ENCODE measurements at places on chromosomes 2 and 18. TPM values are rescaled to one million over a fixed set of nuclear protein-coding genes. Genes with fewer than 3 reads are reported as not detected.

KLHL41 gene
- 0.23 TPM for total RNA-seq

DNA sequence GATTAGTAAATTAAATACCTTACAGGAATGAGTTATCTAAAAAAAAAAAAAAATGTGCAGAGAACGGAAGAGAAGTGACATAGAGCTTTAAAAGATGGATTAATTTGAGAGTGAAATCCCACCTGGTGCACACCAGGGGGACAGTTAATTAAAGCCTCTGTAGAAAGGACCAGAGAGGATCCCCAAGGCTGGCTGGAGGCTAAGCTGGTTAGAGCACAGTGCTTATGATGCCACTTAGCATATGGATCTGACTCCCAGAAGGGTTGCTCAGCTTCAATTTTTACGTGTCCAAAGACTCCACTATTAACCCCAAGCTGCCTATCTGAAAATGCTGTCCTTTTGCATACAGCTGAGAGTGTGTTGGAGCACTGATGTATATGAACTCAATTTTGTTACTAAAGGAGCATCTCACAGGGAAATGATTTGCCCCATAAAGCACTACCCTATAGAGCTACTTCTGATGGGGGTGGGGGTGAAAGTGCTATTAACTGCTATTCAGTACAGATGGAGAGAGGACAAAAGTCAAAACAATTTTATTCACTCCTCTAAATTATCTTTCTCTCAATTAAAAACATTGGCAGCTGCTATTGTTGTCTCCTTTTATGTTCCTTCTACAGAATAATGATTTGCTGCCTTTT is 15.2 kb upstream of the SLC8A1 start:
- H3K4me3 ChIP-seq = no peak overlapping the region
- H3K36me3 ChIP-seq = no peaks in the 10 kb centered on the region
- DNase-seq = no peak
- no peaks in the 10 kb centered on the region for H3K4me1 ChIP-seq
- no peaks in the 10 kb centered on the region for H3K27me3 ChIP-seq

GRCh38 chr2:55995902-55996301 is 72.3 kb upstream of the EFEMP1 start:
- no peak overlapping the region for H3K4me3 ChIP-seq
- H3K4me1 ChIP-seq = no peaks in the 10 kb centered on the region
- no peak overlapping the region for H3K27ac ChIP-seq
- DNase-seq = no peak

GRCh38 chr2:64092502-64092901 is 51.7 kb downstream of the PELI1 start:
- H3K27ac ChIP-seq = no peak overlapping the region
- H3K4me1 ChIP-seq = no peaks in the 10 kb centered on the region
- H3K27me3 ChIP-seq = no peaks in the 10 kb centered on the region
- no peak overlapping the region for H3K4me3 ChIP-seq
- no peak for DNase-seq

DNAH6 gene
- 1.2 TPM for total RNA-seq

TMEM163 gene
- 0.18 TPM for total RNA-seq

AQP12A gene
- total RNA-seq = not detected

- no peaks in the 10 kb centered on the region for H3K36me3 ChIP-seq
- no peaks in the 10 kb centered on the region for H3K27me3 ChIP-seq
- H3K4me1 ChIP-seq = no peaks in the 10 kb centered on the region
- H3K27ac ChIP-seq = no peak overlapping the region
Measured at GRCh38 chr18:62379051-62379450, 53.9 kb downstream of the TNFRSF11A start.

IL1RL2 gene
- not detected for total RNA-seq

C2orf66 gene
- total RNA-seq = not detected

STARD6 gene
- total RNA-seq = not detected

- no peaks in the 10 kb centered on the region for H3K4me1 ChIP-seq
- H3K4me3 ChIP-seq = no peak overlapping the region
- H3K27me3 ChIP-seq = peaks cover 13% of the 10 kb centered on the region
- H3K36me3 ChIP-seq = no peaks in the 10 kb centered on the region
Measured at GRCh38 chr2:173764094-173764493, 201.1 kb downstream of the SP3 start.

TXNDC2 gene
- not detected for total RNA-seq

PTPN18 gene
- total RNA-seq = 67.6 TPM

- H3K27ac ChIP-seq = no peak overlapping the region
- DNase-seq = no peak
- H3K4me1 ChIP-seq = peaks cover 5% of the 10 kb centered on the region
- H3K36me3 ChIP-seq = no peaks in the 10 kb centered on the region
- peaks cover 5% of the 10 kb centered on the region for H3K27me3 ChIP-seq
Measured at GRCh38 chr2:101114815-101115214, 36.4 kb downstream of the TBC1D8 start.

GRCh38 chr2:446963-447530 is 159.2 kb upstream of the ALKAL2 start:
- DNase-seq = no peak
- no peak overlapping the region for H3K4me3 ChIP-seq
- peaks cover 4% of the 10 kb centered on the region for H3K4me1 ChIP-seq
- H3K27ac ChIP-seq = no peak overlapping the region

DNA sequence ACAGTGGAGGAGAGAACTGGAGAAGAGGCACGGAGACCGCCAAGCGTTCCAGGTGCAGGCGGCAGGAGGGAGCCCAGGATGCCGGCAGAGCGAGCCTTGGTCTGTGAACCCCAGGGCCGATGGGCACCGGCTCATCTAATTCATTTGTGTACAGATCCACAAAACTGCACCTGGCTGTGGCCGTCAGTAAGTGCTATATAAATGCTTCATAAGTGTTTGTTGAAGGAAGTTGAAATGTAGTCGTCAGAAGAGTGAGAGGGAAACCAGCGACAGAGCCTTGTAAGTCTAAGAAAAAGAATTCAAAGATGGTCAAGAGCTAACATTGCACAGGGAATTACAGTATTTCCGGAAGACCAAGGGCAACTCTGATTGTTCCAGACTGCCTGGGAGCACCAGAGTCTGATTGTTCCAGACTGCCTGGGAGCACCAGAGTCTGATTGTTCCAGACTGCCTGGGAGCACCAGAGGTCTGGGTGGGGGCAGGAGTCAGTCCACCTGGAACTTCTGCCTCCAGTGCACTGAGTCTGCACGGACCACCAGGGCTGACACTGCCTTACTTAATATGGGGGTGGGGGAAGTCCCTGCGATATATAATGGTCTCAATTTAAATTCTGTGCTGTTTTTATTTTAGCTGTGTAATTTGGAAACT is 112.3 kb downstream of the BCL2 start:
- H3K36me3 ChIP-seq = no peaks in the 10 kb centered on the region
- no peak for DNase-seq
- peak overlapping the region; percentile 16 for H3K4me3 ChIP-seq
- H3K27me3 ChIP-seq = no peaks in the 10 kb centered on the region
- peak overlapping the region; percentile 57 for H3K27ac ChIP-seq
- peaks cover 77% of the 10 kb centered on the region for H3K4me1 ChIP-seq

C2orf92 gene
- 15.6 TPM for total RNA-seq

- no peak overlapping the region for H3K4me3 ChIP-seq
- no peaks in the 10 kb centered on the region for H3K36me3 ChIP-seq
- no peak overlapping the region for H3K27ac ChIP-seq
- peaks cover 27% of the 10 kb centered on the region for H3K27me3 ChIP-seq
Measured at GRCh38 chr2:20148923-20149702, 75.8 kb downstream of the SDC1 start.

IL1B gene
- 0.84 TPM for total RNA-seq

PDCD1 gene
- total RNA-seq = 6.3 TPM

GRCh38 chr2:120720746-120721375 is 14.8 kb upstream of the GLI2 start:
- no peaks in the 10 kb centered on the region for H3K36me3 ChIP-seq
- H3K4me3 ChIP-seq = no peak overlapping the region
- no peak for DNase-seq
- no peak overlapping the region for H3K27ac ChIP-seq
- H3K27me3 ChIP-seq = peaks cover 10% of the 10 kb centered on the region

- H3K27me3 ChIP-seq = no peaks in the 10 kb centered on the region
- DNase-seq = no peak
- no peaks in the 10 kb centered on the region for H3K4me1 ChIP-seq
- H3K36me3 ChIP-seq = no peaks in the 10 kb centered on the region
- no peak overlapping the region for H3K27ac ChIP-seq
Measured at GRCh38 chr2:2455151-2455550, 124.1 kb upstream of the MYT1L start.

GRCh38 chr2:88165332-88166003 is 4.7 kb upstream of the THNSL2 start:
- no peak for DNase-seq
- H3K36me3 ChIP-seq = no peaks in the 10 kb centered on the region
- no peak overlapping the region for H3K4me3 ChIP-seq

EFHD1 gene
- 2.2 TPM for total RNA-seq

DNA sequence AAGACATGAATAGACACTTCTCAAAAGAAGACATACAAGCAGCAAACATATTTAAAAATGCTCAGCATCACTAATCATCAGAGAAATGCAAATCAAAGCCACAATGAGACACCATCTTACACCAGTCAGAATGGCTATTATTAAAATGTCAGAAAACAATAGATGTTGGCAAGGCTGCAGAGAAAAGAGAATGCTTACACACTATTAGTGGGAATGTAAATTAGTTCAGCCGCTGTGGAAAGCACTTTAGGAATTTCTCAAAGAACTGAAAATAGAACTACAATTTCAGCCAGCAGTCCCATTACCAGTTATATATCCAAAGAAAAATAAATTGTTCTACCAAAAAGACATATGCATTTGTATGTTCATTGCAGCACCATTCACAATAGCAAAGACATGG is 61.7 kb downstream of the STRADB start:
- no peak for DNase-seq
- no peak overlapping the region for H3K27ac ChIP-seq
- H3K27me3 ChIP-seq = no peaks in the 10 kb centered on the region
- no peak overlapping the region for H3K4me3 ChIP-seq
- no peaks in the 10 kb centered on the region for H3K4me1 ChIP-seq

DNA sequence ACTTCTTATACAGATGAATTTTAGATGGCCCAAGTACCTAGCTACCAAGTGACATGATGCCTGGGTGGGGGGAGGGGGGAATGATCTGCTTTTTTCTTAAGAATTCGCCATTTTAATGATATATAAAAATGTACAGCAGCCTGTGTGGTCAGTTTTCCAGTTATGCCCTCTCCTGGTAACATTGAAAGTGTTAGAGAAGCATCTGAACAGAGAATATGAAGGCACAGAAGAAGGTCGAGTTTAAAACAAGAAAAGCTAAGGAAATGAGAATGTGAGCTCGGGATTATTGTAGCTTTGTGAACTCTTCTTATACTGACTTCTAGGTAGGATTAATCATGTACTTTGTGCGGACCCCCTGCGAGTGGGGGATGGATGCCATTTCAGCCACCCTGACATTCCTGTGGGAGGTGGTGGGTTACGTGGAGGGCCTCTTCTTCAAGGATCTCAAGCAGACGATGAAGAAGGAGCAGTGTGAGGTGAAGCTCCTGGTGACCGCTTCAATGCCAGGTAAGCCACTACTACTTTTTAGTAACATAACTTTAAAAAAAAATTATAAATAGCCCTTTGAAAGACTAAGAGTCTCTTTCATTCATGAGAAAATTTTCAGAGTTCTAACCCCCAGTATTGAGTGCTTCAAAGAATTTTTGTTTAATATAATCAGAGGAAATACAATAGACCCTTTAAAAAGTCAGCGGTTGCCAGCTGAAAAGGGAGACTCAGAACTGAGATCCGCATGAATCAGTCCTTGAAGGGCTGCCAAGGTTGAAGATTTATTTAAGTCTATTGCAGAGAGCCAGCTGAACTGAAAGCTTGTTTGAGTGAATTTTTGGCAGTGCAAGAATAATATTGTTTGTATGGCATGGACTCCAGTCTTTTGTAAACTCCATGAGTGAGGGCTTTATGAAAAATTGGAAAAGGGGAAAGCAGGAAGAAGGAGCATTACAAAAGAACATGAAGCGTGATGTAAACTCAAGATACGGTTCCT is 68.6 kb upstream of the RPE start:
- no peaks in the 10 kb centered on the region for H3K36me3 ChIP-seq
- H3K27me3 ChIP-seq = no peaks in the 10 kb centered on the region
- H3K4me1 ChIP-seq = no peaks in the 10 kb centered on the region
- no peak for DNase-seq

- peaks cover 7% of the 10 kb centered on the region for H3K27me3 ChIP-seq
- H3K4me3 ChIP-seq = no peak overlapping the region
- no peaks in the 10 kb centered on the region for H3K4me1 ChIP-seq
- no peaks in the 10 kb centered on the region for H3K36me3 ChIP-seq
Measured at GRCh38 chr2:119649364-119649917, 29.6 kb upstream of the TMEM177 start.

ZNF521 gene
- 2.3 TPM for total RNA-seq

CLEC4F gene
- total RNA-seq = not detected

DNA sequence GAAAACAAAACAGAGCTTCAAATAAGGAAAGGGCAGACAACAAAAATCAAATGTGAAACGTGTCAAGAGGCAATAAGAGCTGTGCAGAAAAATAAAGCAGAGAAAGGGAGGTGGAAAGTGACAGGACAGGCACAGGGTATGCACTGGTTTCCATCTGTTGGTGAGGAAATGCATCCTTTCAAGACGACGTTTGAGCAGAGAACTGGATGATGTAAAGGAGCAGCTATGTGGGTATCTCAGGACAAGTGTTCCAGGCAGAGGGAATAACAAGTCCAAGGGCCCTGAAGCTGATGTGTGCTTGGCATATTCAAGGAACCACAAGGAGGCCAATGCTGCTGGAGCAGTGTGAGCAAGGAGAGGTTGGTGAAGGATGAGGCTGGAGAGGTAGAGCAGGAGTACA is 168.9 kb upstream of the SERPINE2 start:
- H3K36me3 ChIP-seq = no peaks in the 10 kb centered on the region
- H3K4me3 ChIP-seq = no peak overlapping the region
- H3K27ac ChIP-seq = no peak overlapping the region
- no peaks in the 10 kb centered on the region for H3K4me1 ChIP-seq
- no peak for DNase-seq

DNA sequence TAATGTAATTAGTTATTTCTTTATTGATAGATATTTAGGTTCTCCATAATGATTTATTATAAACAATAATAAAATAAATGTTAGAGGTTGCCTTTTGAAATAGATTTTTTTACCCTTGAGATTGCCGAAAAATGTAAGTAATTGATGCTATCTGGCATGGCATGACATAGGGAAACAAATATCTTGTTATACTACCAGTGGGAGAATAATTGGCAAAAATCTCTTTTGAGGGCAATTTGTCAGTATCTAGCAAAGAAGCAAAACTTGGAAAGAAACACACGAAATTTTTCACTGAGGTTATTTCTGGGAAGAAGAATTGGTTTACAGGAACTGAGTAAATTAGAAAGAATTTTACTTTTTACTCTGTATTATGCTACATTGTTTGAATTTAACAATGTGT is 547.2 kb upstream of the SETBP1 start:
- DNase-seq = no peak
- H3K27ac ChIP-seq = no peak overlapping the region
- no peaks in the 10 kb centered on the region for H3K27me3 ChIP-seq
- H3K4me3 ChIP-seq = no peak overlapping the region

DNA sequence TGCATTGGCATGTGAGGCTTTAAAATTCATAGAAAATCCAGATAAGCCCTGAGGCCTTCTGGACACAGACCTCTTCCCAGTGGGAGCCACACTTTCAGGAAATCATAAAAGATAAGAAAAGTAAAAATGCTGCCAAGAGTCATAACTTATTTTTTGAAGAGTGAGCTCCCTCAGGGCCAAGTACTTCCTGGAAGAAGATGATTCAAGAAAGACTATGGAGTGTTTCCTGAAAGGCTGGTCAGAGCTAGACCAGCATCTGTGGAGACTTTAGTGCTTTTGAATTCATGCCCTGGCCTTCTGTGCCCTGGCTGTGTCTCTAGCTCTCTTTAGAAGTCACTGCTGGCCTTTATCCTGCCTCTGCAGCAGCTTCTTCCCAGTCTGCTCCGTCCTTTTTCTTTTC is 6.4 kb upstream of the XDH start:
- no peaks in the 10 kb centered on the region for H3K36me3 ChIP-seq
- DNase-seq = no peak
- H3K4me3 ChIP-seq = no peak overlapping the region
- no peaks in the 10 kb centered on the region for H3K4me1 ChIP-seq
- no peaks in the 10 kb centered on the region for H3K27me3 ChIP-seq
- H3K27ac ChIP-seq = no peak overlapping the region

Data from T-cell (primary cell).